Stomach (tissue), 19 donors: ENCODE measurements at places on chromosomes 12 and 14. TPM values are rescaled to one million over a fixed set of nuclear protein-coding genes. Genes with fewer than 3 reads are reported as not detected.

DNA sequence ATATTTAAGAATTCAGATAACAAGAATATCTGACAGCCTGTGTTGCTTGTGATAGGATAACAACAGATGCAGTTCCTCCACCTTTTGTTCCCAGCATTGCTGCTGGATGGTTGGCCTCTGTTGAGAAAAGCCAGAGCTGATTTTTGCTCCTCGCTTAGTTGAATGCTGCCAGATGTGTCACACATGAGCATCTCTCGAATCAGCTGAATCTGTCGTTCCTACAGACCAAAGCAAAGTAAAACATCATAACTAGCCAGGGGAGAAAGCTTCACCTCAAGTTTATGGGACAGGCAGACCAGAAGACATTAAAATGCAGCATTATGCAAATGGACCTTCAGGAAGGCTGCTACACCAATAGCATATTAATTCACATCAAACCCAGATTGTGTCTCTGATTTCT, 20.1 kb downstream of the RACGAP1 start:
- peak; percentile 35 for DNase-seq

GRCh38 chr12:30996255-30996654, 69.7 kb downstream of the TSPAN11 start:
- no peak for DNase-seq

DNA sequence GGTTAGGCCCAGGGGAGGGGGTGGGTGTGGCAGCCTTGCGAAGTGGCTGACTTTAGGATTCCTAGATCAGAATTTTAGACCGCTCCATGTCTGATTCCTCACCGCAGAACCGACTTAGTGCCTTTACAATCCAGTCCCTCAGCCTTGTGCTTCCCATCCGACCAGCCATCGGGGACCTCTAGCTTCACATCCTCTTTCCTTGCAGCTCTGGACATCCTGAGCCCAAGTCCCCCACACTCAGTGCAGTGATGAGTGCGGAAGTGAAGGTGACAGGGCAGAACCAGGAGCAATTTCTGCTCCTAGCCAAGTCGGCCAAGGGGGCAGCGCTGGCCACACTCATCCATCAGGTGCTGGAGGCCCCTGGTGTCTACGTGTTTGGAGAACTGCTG, 557 bp downstream of the COPS7A start:
- DNase-seq: peak; percentile 52

DNA sequence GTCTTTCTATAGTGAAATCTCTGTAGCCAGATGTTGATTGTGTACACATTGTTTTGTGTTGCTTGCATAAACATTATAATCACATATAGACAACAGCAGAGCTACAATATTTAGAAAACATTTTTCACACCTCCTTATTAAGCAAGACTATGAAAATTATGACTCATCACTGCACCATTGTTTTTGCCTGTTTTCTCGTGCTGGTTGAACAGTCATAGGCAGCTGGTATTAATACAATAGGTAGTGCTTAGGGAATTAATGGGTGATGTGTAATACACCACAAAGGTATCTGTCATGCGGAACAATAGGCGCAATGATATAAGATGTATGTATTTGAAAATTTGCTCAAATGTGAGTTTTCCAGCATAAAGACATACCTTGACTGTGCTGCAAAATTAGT, 449.3 kb downstream of the FOXG1 start:
- no peak for DNase-seq

GRCh38 chr12:93363841-93364297, 13.9 kb upstream of the NUDT4 start:
- DNase-seq: no peak

- no peak for DNase-seq
Measured at GRCh38 chr12:43315961-43316360, 236.0 kb downstream of the ADAMTS20 start.

GRCh38 chr14:70000601-70001000, 121.4 kb downstream of the SMOC1 start:
- DNase-seq: no peak

SDR9C7 gene
- not detected for total RNA-seq
